ENCODE measurements at places on chromosomes 1 and 21.

- no peak for DNase-seq
These were observed 7.1 kb upstream of the SFT2D2 start for GRCh38 chr1:168218658-168219057.

DNA sequence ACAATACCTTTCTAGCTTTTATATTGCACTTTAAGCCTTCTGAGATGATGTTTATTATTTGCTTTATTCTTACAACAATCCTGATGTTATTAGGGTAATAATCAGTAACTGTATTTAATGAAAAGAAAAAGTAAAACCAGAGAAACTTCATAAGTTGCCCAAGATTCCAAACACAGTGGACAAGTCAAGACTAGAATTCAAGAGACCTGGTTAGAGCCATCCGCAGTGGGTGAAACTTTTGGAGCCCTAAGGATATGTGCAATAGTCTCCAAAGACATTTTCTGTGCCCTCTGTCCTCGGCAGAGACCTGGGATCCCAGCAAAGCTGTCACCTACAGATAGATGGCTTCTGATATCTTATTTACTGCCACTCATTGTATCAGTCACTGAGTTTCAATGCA is 106.8 kb upstream of the DPT start:
- DNase-seq = no peak

DNA sequence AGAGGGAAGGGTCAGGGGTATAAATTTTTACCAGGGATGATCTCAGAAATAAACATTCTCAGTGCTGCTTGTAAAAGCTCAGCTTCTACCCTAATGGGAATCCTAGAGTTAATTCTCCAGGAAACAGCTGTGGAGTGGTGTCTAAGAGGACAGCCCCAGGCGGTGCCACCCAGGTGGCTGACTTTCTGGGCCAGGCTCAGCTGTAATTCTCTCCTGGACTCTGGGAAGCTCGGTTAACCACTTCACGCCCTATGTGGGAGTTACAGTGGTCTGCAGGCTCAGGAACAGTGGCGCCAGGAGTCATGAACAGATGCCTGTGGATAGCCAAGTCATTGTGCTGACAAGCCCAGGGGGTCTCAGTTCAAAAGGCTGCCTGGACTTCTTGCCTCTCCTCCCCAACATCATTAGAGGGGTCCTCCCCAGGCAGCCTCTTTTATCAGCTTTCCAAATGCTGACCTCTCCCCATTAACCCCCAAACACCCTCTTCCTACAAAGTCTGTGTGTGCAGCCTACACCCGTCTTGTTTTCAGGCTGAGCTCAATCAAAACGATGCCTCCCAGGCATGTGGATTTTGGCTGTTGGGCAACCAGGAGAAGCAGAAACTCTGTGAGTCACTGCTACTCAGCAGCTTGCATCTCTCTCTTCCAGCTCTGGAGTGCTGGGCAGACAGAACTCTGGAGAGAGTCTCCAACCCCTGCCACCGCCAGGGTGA is 1.2 kb downstream of the HHIPL2 start:
- DNase-seq = no peak

DNA sequence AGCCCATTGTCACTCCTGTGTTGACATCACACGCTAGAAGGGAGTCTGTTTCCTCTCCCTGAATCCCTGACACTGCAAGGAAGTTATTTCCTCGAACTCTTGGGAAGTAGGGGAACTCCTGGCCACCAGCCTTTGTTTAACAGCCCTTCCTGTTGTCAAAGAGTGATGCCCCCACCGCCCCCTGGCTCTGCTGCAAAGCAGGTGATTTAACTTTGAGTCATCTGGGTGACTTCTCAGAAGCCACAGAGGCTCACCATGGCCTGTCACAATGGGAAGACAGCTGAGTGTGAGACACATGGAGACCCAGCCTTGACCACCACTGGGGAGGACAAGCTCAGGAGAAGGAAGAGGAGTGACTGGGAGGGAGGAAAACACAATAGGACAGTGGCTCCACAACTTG is 182.8 kb downstream of the PSMG1 start:
- no peak for DNase-seq

- no peak for DNase-seq
These were observed 43.4 kb upstream of the MPZL1 start for GRCh38 chr1:167678422-167678821.

GRCh38 chr1:232145768-232146167 is 484.2 kb downstream of the SIPA1L2 start:
- no peak for DNase-seq

- DNase-seq = no peak
These were observed 20.7 kb downstream of the TRIM62 start for GRCh38 chr1:33161061-33161681.

- DNase-seq = no peak
These were observed 240.8 kb downstream of the SPATA17 start for GRCh38 chr1:217871955-217872354.

GRCh38 chr1:34786521-34787325 is 5.7 kb downstream of the GJB3 start:
- DNase-seq = peak; percentile 9

DNA sequence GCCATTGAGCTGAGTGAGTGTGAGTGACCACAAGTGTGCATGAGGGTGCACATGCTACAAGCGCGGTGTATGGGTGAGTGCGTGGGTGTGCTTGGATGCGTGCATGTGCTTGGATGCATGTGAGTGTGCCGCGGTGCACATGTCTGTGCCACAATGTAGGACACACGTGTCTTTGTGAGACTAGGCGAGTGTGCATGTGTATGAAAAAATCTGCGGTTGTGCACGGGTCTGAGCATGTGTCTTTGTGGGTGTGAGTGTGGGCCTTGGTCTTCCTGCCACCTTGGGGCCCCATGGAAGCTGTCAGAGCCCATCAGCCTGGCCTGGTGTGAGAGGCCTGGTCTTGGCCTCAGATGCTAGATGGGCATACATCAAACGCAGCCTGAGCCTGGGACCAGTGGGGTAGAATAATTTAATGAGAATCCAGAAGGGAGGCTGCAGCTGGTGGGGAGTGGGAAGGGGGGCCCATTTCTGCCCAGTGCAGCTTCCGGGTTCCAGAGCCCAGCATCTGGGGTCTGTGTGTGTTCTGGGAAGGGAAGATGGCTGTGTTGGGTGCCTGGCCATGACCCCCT is 103.9 kb upstream of the SLC2A1 start:
- no peak for DNase-seq

DNA sequence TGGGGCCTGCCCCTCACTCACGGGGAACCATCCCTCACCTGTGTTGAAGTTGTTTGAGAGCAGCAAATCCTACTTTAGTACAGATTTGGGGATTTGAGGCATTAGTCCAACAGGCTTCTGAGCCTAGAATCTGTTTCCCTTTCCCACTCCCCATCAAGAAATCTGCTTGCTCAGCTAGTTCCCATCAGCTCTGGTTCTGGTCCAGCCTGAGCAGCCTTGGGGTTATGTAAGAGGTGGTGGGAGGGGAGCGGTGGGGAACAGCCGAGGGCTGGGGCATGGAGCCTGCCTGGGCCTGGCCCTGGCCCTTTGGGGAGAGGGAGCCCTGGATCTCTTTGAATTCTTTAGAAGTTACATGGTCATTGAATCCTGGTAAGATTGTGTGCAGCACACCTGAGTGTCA is 4.1 kb downstream of the GSTM5 start:
- no peak for DNase-seq

DNA sequence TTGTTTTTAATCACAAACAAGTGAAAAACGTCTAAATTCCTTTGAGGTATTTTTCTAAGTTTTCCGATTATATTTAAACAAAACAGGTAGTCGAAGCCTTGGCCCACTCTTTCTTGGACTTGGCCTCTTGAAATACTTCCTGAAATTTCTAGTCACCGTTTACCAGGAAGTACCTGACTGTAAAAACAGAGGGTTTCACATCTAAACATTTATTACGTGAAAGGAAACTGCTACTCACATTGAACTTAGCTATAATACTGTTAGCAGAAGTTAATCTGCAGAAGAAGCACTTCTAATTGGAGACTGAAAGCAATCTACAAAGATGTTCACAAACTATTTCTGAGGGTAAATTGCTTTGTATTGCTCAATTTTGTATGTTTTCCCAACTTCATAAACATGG is 526.0 kb upstream of the ADGRL4 start:
- DNase-seq = no peak

GRCh38 chr1:150620919-150621318 is 8.5 kb downstream of the ENSA start:
- DNase-seq = no peak

- no peak for DNase-seq
These were observed 69.8 kb downstream of the JAK1 start for GRCh38 chr1:64896551-64896950.

- no peak for DNase-seq
These were observed 51.1 kb upstream of the GRIK3 start for GRCh38 chr1:37085393-37085792.

DNA sequence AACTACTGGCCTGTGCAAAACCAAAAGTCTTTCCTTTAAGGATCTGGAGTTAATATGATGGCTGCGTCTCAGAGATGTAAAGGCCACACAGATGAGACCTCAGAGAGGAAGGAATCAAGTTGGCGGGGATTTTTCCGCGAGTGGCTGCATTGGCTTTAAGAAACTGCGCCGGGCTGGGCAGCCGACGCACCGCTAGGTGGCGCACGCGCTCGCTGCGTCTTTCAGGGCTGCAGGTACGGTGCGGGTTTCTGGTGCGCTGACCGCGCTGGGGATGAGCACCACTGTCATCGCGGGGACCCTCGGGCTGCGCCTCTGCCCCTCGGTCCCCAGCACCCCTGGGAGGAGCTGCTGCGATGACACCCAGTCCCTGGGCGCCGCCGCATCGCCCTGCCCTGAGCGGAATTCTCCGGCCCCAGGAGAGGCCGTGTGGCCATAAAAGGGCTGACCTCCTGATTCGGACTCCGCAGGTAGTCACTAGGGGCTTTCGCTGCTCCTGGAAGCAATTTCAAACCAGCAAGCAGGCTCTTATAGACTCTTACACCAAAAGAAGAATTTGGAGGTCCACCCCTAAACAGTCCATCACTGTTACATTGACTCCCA is 241.0 kb downstream of the KCNJ6 start:
- peak; percentile 5 for DNase-seq

- no peak for DNase-seq
These were observed 32.4 kb upstream of the ZNF124 start for GRCh38 chr1:247204177-247204647.

DNA sequence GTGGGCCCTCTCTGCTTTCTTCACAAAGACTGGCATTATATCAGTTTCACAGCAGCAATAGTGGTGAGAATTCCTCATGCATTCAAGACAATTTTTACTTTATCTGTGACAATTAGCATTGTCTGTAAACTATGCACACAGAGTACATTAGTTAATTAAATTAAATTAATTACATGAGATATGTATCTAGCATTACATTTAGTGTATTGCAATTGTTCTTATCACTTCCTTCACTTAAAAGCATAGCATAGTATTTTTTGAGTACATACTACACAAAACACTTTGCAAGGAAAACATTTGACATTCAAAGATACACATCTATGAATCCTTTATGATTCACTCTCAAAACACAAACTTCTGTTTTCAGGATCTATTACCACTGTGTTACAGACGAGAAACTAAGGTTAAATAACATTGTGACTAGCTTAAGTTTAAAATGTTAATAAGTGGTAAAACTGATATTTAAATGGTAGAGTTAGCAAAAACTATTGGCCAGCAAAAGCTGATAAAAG is 1542.6 kb downstream of the PLA2G4A start:
- no peak for DNase-seq

DNA sequence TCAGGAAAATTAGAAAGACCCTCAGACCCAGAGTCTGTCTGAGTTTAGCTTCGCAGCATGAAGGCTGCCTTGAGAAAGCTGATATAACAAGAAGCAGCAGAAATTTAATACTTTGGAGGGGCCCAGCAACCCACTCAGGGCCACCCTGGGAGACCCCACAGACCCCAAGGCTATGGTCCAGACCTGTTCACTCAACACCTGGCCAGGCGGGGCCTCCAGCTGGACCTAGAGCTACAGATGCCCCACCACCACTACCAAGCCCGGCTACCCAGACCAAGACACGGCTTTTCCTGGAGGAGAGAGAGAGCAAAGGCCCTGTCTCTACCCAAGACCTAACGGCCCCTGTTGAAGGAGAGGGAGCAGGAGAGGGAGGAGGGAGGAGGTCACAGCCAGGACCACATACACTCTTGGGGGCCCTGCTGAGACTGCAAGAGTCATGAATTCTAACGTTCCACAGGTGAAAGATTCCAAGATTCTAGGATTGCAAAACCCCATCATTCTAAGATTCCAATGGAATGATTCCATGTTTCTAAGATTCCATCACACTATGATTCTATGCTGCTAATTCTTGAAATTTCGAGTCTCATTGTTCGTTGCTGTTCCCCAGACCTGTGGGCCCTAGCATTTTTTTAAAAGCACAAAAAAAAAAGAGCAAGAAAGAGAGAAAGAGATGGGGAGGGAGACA is 53.2 kb downstream of the LACTBL1 start:
- DNase-seq = no peak

DNA sequence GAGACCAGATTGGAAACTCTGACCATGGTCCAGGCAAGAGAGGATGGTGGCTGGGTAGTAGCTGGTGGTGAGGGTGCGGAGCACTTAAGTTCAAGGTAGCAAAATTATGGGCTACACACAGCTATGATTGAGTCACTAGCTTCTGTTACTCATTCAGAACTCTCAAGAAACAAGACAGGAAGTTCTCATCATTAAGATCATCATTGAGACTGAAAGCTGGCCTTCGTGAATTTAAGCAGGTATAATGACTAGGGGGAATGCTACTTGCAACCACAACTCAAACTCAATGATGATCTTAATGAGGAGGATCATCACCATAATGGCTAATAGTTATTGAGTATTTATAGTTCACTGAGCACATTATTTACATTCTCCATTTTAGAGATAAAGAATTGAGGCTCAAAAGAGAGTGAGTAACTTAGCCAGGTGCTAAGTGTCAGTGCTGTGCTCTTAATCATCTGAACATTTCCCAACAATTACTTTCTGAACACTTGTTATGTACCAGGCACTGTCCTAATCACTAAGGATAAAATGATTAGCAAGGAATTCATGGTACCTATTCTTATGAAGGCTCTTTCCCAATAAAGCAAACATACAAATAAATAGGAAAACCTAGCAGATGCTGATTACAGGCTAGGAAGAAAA is 286.3 kb upstream of the C1orf105 start:
- DNase-seq = no peak

DNA sequence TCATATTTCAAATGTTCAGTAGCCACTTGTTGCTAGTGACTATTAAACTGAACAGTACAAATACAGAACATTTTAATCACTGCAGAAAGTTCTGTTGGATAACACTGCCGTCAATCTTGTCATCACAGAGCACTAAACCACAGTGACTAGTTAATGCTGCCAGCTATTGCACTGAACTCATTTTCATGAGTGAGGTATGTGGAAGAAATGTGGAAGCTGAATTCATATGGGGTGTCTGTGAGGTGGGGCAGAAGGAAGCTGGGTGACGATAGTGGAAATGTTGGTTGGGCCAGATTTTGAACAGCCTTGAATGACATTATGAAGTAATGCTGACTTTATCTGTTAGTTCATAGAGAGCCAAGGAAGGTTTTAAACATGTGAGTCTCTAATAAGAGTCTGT is 49.6 kb downstream of the OSBPL9 start:
- DNase-seq = no peak

DNA sequence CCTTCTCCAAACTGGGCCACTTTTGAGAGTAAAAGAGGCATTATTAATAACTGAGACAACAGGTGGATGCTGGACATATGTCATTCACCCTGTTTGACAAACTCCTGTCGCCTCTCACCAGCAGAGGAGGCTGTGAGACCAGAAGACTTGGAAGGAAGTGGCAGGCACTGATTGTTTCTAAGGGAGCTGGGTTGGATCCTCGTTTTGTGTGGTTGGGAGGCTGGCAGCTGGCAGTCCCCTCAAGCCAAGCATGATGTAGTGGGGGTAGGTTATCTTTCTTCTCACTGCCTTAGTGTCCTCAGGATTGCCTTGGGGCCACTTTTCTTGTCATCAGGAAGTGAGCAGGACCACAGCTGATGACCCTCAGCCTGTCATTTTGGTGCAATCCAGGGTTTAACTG is 86.5 kb upstream of the KCNJ15 start:
- DNase-seq = no peak

GRCh38 chr21:44408226-44408625 is 47.1 kb upstream of the LRRC3 start:
- no peak for DNase-seq
